ENCODE measurements at places on chromosomes 2 and 18.

- peak; percentile 35 for DNase-seq
Measured at GRCh38 chr2:174259981-174260380, 11.6 kb upstream of the OLA1 start.

- DNase-seq, result no peak
Measured at GRCh38 chr2:28432362-28432761, 39.7 kb downstream of the FOSL2 start.

DNA sequence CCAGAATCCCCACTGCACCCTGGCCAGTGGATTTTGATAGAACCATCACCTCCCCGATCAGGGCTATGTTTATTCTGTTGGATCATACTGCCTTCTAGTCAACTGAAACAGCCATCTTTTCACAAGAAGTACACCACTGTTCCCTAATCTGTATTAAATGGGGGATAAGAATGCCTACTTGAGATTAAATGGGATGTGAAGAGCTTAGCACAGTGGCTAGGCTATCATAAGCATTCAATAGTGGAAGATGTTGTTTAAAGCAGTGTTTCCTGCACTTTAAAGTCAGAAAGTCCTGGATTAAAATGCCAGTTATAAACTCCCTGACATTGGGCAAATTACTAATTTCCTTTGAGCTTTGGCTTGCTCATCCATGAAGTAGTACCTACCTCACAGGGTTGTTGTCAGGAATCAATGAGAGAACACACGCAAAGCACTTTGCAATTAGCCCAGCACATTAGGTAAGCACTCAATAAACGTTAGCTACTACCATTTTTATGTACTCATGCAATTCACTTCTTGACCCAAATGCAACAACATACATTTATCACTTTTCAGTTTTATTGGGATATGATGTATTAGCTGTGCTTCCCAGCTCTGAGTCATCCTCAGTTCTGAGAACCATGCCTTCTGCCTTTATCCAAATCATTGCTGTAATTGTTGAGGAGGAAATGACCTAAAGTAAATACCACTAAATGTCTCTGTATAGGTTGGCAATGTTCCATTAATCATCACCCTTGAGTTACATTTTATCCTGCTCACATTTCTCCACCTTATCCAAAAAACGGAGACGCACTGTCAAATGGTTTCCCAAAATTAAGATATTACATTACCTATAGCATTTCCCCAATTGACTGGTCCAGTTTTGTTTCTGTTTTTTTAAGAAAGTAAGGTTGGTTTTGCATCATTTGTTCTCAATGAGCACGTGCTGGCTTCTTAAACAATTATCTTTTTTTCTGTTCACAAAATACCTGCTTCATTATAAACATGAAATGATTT lies 2.1 kb downstream of the TMEM247 start:
- DNase-seq, result peak; percentile 54

- DNase-seq, result no peak
Measured at GRCh38 chr2:69518841-69519240, 81.6 kb upstream of the NFU1 start.

DNA sequence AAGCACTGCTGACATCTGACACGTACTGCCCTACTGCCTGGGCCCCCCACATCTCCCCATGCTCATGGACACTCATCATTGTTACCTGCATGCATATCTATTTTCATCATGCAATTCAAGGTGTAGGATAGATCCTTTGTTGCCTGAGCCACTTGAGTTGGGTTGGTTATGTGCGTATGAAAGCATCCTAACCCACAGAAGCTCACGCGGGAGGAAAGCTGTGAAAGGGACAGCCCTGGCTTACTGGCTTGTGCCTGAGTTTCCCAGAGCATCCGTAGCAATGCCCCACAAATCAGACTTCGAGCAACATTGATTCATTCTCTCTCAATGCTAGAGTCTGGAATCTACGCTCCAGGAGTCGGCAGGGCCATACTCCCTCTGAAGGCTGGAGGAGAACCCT lies 285.5 kb downstream of the PHLPP1 start:
- no peak for DNase-seq

- DNase-seq, result no peak
Measured at GRCh38 chr2:235088496-235088921, 136.7 kb downstream of the SH3BP4 start.

Measured in AG08395 (cell line).